Brain (organoid and tissue), 16 donors: ENCODE measurements at places on chromosomes 16 and 17.

- no peak for DNase-seq
These were observed 3.0 kb upstream of the NFAT5 start for GRCh38 chr16:69562813-69563212.

- DNase-seq: peak; percentile 35
These were observed 149.6 kb upstream of the GNAO1 start for GRCh38 chr16:56041556-56042140.

GRCh38 chr17:61118871-61119270 lies 280.8 kb upstream of the TBX2 start:
- DNase-seq: no peak

GRCh38 chr16:67170168-67170948 lies at the start of gene NOL3:
NOL3 (plus strand) TSS chr16:67170538.
- peak; percentile 55 for DNase-seq

GRCh38 chr16:12265108-12265507 lies 288.6 kb downstream of the SNX29 start:
- DNase-seq: peak; percentile 29

DNA sequence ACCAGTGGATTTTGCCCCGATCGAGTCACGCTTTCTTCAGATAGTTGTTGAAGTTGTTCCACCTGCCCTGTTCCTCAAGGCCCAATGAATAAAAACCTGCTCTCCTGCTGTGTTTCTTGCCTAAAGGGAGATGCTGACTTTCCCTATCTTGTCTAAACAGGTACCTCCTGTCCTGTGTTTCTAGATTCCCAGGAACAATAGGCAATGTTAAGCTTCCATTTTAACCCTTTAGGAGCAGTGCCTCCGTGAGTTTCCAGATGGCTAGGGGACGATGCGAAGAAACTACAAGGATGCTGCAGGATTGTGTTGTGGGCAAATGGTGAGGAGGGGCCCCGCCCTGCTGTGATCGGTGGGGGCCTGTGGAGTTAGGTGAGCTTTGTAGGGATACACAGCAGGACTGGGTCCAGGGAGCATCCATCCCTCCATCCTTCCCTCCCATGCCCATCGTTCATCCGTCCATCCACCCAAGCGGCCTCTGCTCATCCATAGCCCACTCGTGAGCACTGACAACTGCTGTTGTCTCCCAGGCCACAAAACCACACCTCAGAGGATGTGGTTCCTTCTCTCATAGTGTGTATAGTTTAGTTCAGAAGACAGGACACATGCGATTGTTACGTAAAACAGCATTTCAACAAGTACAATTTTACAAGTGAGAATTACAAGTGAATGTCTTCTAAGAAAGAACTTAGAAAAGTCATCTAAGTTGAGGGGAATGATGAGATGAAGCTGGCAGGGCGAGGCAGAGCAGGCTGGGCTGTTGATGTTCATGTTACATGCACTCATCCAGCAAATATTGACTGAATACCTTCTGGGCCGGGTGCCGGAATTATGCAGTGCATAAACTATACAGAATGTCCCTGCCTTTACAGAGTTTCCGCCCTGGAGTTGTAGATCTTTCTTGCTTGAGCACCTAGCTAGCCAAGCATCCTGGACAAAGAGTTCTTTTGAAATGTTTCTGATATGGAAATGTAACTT lies 5.2 kb downstream of the ARSG start:
- DNase-seq: no peak

- DNase-seq: no peak
These were observed 56.0 kb downstream of the CDH13 start for GRCh38 chr16:82682767-82683166.

DNA sequence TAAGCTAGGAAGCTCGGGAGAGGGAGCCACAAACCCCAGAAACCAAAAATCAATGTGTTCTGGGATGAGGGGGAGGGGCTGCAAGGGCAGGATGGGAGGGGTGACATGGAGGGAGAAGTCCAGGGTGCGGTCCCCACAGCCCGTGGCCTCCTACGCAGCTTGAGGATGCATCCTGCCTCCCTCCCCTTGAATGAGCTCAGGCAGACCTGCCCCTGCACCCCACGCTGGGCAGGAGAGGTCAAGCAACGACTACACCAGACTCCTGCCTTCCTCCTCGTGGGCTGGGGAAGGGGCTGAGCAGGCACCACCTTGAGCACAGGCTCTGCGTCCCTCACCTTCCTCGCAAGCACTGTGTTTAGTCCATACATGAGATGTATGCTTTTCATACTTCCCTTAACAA lies 3.9 kb downstream of the ANKRD13B start:
- no peak for DNase-seq

DNA sequence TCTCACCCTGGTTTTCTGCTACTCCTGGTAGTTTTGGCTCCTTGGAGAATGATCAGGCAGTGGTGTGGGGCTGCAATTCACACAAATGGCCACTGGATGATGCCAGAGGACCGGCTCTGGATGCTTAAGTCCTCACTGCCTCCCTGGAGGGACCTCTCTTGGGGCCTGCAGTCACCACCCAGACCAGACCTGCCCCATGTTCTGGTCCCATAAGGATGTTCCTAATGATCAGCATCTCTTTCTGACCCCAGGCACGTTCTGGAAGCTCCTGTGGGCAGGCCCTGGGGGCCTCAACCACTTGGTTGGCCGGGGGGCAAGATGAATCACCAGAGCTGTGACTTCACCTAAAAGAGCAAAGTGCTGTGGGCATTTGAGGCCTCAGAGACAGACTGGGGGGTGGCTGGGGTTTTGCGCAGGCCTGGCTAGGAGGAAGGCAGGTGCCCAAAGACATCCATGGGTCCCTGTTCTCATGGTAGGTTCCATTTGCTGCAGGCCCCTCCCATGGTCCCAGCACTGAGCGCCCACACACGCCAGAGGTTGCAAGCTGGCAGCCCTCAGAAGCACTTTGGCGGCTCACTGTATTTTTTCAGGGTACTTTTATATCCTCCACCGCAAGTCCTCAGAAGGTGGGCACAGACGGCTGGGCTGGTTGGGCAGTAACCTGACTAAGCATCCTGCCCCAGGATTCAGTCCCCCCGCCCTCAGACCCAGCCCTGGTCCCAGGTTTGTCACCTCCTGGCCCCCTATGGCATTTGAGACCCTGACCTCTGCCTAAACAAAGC lies 53.2 kb downstream of the NT5M start:
- DNase-seq: peak; percentile 95
